ENCODE measurements at places on chromosomes 5 and 9.
A peak's percentile ranks its signal among the peaks of the same experiment; 100 is the strongest.

DNA sequence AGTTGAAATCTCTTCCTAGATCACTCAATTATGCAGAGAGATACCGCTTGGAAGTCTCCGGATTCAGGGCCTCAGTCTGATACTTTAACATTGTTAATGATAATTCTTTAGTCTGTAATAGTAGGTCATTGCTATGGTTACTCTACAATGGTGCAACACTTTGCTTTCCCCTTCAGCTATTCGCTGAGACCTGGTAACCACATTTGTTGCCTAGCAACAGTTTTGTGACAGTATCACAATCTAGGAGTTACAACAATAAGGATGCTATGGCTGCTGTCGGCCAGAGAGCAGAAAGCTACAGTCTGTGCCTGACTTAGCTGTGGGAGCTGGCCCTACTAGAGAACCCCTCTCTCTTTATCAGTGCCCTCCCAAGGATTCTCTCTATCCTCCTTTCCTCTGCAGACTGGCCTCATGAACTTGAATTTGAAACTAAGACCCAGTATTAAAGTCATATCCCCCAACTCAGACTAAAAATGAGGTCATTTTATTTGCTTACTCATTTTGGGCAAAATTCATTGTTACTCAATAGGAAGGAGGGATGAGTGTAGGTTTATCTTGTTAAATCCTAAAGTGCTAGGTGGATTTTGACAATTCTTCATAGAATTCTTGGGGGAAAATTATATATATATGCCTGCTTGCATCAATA is 39.3 kb downstream of the NR2F1 start:
- peak; percentile 30 for DNase-seq

- no peak for DNase-seq
Measured at GRCh38 chr5:154373729-154374179, 72.0 kb upstream of the SAP30L start.

DNA sequence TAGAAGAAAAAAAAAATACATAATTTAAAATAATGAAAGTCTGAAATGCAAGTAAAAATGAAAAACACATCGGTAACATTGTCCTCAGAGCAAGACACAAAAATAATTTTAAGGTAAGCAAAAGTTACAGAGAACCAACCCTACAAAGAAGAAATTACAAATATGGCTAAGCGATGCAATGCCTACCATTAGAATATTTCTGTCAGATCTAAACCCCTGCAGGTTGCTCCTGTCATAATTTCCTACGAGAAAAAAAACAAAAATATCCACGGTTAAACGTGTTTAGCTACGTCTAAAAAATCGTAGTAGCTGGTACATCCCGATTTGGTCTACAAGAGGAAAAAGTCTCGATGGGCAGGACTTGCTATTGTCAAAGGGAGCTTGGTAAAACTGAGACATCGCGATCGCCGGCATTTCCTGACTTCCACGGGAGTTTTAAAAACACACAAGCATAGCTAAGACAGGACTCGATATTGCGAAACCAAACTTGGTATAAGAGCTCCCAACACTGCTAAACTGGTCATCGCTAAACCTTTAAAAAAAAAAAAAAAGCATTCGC is 1.1 kb upstream of the ANXA2R start:
- peak; percentile 26 for DNase-seq

DNA sequence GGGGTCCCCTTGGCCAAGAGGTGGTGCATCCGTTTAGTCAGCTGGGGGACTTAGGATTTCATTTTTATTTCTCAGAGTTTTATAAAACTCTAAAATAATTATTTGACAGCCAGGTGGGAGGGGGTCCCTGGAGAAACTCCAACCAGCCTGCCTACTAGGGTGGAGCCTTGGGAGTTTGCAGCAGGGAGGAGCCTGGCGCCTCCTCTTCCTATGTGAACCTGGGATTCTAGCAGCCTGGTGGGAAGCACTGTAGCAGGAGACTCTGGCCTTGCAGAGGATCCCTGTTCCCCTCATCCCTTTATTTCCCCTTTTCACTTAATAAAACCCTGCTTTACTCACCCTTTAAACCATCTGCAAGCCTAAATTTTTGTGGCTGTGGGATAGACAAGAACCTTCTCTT is 50.8 kb downstream of the FXN start:
- DNase-seq = no peak

- DNase-seq = no peak
Measured at GRCh38 chr9:6671416-6671815, 25.9 kb upstream of the GLDC start.

GRCh38 chr5:167793700-167794099 is 497.7 kb upstream of the WWC1 start:
- DNase-seq = no peak

DNA sequence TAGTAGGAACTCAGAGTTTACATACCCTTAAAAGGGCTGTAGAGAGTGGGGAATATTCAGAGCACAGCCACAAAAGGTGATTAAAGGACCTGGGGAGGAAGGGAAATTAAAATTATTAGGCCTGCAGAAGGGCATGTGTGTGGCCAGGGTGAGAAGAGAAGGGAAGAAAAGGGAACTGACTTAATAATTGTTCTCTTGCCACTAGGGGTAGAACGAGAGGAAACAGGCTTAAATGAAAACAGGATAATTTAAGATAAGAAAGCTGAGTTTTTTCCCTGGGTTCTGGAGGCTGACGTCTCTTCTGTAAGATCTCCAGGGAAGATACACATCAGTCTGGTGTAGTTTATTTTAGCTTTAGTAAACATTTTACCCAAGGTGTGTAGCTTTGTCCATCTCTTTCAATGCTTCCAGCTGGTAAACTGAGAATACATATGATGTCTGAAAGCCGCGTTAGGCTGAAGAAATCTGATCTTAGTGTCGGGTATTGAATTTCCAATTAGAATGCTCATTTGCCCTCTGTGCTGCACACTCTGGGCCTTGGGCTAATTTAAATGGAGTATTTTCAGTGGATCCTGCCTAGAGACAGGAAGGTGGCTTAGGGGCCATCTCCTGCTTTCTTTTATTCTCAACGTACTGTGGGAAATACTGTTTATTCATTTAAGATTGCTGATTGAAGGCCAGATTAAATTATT is 416.8 kb downstream of the TMEM38B start:
- no peak for DNase-seq

DNA sequence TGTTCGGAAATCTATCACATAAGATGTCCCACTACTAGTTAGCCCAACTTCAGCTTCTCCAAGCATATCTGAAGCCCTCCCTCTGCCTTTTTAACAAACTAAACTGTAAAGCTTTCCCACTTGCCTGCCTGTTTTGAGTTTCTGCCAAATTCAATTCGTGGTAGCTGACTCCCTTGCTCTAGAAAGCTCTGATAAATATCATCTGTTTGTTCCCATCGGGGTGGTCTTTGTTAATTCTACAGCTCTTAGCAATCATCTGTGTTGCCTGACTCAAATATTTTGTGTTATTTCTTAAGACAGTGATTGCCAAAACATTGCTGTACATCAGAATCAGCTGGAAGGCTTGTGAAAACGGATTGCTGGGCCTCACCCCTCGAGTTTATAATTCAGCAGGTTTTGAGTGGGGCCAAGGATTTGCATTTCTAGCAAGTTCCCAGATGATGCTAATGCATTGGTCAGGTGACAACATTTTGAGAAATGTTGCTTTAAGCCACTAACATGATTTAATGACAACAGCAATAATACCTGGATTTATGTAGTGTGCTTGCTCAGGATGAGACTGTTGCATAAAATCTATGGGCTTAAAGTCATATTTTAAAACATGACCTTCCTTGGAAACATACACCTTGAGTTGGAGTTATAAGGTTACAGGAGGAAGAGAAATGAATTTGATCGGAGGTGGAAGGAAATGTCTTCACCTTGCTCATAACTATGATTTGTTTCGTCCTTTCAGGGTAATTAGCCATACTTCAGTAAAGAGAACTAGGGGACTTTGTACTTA is 631.9 kb downstream of the PSAT1 start:
- DNase-seq = no peak

DNA sequence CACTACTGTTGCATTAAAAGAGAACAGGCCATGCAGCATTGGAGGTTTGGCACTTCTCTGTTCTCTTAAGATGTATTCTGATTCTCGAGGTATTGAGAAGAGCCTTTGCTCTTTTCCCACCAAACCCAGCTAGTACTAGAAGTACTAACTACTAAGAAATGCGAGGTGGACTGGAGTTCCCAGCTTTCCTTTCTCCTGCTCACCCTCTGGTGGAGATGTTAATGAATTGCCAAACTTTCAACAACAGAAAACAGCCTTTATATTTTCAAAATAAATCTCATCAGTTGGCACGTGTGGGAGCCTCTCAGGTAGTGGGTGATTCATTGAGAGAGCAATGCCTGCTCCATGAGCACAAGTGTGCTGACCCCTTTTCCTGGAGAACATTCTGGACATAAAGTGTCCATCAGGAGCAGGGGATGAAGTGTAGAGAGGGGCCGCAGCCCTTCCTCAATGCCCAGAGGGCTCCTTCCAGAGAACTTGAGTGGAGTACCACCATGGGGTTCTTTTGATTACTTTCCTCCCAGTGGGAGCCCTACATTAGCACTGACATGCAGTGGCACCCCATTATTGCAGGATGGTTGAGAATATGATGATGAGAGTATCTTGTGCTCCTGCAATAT is 45.7 kb downstream of the TMEM174 start:
- peak; percentile 59 for DNase-seq

GRCh38 chr5:76274571-76274970 is 128.5 kb upstream of the IQGAP2 start:
- no peak for DNase-seq

- DNase-seq = no peak
Measured at GRCh38 chr5:6902094-6902493, 188.9 kb downstream of the TENT4A start.

- no peak for DNase-seq
Measured at GRCh38 chr9:4144869-4145268, 155.0 kb downstream of the GLIS3 start.

- DNase-seq = no peak
Measured at GRCh38 chr5:177099422-177100093, 12.8 kb downstream of the FGFR4 start.

DNA sequence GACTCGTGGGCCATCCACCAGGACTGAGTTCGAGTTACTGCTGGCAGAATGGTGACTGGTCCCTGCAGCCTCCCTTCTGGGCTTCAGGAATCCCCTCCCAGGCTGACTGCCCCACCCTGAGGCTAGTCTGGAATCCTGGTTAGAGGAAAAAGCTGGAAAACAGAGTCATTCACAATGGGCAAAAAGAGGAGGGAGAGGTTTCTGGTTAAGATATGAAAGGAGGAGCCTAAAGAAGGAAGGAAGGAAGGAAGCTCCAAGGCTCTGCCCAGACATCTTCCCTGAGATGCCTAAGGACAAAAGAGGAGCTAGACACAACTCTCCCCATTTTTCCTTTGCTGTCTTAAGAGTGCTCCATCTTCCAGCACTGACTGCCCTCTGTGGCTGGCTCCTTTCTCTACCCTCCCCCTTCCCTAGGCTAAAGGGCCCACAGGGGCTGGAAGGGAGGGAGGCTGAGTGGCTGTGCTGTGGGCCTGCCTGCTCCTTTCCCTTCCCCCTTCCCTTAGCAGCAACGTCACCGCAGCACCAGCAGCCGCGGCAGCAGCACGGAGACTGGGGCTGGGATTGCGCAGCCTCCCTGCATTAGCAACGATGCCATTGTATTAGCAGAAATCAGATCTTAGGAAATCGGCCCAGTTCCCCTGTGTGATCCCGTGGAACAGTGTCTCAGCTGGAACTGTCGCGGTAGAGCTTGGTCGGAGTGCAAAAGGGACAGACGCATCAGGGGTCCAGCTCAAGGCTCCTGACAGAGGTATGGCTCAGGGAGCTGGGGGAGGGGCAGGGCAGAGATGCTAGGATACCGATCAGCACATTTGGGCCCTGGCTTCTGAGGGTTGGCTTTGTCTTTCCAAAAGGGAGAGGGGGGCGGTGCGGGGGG is 48.7 kb downstream of the RUSC2 start:
- DNase-seq = peak; percentile 88

GRCh38 chr9:77455312-77455927 is 192.7 kb downstream of the GNA14 start:
- DNase-seq = peak; percentile 39

DNA sequence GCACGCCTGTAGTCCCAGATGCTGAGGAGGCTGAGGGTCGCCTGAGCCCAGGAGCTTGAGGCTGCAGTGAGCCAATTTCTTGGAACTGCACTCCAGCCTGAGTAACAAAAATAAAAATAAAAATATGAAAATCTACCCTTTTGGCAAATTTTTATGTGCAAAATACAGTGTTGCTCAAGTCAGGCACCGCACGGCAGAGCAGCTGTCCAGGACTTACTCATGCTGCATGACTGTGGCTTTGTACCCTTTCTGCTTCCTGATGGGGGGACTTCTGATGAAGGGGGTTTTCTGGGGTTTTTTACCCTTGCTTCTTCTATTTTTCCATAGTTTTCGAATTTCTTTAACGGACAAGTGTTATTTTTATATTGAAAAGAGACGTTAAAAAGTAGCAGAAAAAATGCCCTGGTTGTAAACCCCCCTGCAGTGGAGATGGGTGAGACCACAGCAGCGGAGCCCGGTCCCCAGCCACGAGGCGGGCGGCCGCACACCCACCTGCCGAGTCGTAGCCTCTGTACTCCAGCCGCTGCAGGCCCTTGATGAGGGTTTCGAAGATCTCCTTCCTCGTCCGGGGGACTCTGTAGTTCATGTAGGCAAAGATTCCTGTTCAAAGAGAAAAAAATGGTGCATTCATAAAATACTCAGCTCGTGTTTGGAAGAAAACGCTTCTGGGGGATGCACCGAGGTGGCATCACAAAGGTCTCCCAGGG is 15.0 kb downstream of the GFPT2 start:
- peak; percentile 50 for DNase-seq

GRCh38 chr5:11443831-11444230 is 460.4 kb downstream of the CTNND2 start:
- DNase-seq = no peak

- DNase-seq = no peak
Measured at GRCh38 chr9:97366889-97367288, 45.0 kb upstream of the TDRD7 start.

DNA sequence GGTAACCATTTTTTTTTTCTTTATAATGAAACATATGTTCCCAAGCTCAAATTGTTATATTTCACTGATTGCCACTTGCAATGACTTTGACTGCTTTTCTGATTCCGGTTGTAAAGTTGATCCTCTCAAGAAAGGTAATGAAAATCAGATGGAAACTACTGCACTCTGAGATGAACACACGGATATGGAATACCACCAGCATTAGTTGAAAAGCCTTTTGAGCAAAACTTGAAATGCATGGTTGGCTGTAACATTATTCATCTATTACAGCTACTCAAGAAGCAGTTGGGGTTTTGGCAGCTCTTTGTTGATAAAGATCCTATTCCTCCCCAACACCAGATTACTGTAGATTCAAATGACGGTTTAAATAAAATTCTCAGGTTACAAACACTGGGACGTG is 591.6 kb upstream of the DMAC1 start:
- no peak for DNase-seq

GRCh38 chr5:109143031-109143430 is 266.7 kb downstream of the PJA2 start:
- no peak for DNase-seq

GRCh38 chr5:73617510-73618279 is 8.3 kb upstream of the ARHGEF28 start:
- peak; percentile 36 for DNase-seq

GRCh38 chr9:24011009-24011717 is 185.1 kb upstream of the ELAVL2 start:
- no peak for DNase-seq

GRCh38 chr9:101269591-101270283 is 115.1 kb downstream of the BAAT start:
- no peak for DNase-seq
